ENCODE measurements at places on chromosomes 2 and 18. TPM values are rescaled to one million over a fixed set of nuclear protein-coding genes. Genes with fewer than 3 reads are reported as not detected.

AMER3 gene
- not detected for total RNA-seq

DNA sequence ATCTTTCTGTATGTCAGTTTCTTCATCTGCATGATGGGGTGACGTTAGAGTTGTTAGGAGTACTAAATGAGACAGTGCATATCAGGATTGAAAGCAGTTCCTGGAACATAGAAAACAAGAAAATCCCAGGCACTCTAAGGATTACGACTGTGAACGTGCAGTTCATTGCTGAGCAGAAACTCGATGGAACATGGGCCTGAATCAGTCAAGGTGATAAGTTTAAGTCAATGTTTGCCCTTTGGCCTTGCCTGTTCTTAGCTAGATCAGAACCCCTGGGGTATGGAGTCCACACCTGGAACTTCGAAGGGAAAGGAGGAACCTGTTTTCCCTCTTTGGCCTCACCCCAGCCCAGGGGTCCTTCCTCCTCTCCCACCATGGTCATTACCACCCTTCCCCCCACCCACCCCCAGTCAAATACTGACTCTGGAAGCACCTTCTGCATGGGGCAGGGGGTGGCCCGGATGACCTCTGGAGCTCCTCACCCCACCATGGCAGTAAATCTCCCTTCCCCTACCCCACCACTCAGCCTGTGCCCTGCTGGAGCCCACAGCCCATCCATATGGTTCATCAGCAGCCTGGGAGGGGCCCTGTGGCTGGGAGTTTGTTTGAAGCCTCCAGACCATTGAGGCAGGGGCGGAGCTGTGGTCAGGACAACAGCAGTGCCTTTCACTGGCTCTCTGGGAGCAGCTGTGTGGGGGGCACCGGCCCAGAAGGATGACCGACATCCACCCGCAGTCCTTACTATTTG lies 164.1 kb downstream of the SMAD7 start:
- no peaks in the 10 kb centered on the region for H3K36me3 ChIP-seq
- peak; percentile 51 for DNase-seq
- H3K27me3 ChIP-seq = no peaks in the 10 kb centered on the region
- peaks cover 55% of the 10 kb centered on the region for H3K4me1 ChIP-seq

GRCh38 chr2:4873876-4874593 lies 818.1 kb upstream of the SOX11 start:
- H3K4me1 ChIP-seq = no peaks in the 10 kb centered on the region
- H3K27ac ChIP-seq = no peak overlapping the region
- no peak overlapping the region for H3K4me3 ChIP-seq
- no peaks in the 10 kb centered on the region for H3K27me3 ChIP-seq
- DNase-seq = no peak
- H3K36me3 ChIP-seq = no peaks in the 10 kb centered on the region

TDRD15 gene
- total RNA-seq = not detected

DNA sequence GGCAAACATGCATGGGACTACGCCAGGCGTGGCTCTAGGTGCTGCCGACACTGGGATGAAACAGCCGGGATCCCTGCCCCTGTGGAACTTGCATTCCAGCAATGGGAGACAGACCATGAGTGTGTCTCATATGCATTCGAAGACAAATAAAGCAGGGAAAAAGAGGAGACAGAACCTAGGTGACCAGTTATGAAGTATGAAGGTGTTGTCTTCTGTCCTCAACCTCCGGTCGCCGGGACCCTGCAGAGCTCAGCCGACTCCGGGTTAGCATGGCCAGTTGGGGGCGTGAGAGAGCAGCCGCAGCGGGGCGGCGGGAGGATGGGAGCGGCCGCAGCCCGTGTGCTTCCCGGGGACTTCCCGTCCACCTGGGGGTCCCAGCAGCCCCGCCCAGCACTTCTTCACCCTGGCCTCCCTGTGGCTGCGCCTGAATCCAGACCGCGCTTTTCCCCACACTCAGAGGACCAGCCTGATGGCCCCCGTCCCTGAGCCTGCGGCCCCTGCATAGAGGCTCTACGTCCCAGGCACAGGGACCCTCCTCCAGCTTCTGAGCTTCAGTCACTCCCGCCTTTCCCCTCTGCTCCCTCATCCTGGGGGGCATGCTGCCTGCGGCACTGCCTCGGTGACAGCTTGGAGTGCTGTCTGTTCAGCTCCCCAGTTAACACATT lies 11.4 kb downstream of the ID2 start:
- no peak for DNase-seq
- H3K36me3 ChIP-seq = no peaks in the 10 kb centered on the region
- H3K27ac ChIP-seq = no peak overlapping the region
- H3K4me3 ChIP-seq = no peak overlapping the region
- peaks cover 5% of the 10 kb centered on the region for H3K27me3 ChIP-seq
- no peaks in the 10 kb centered on the region for H3K4me1 ChIP-seq

- no peaks in the 10 kb centered on the region for H3K36me3 ChIP-seq
- H3K4me3 ChIP-seq = no peak overlapping the region
- no peak overlapping the region for H3K27ac ChIP-seq
- no peaks in the 10 kb centered on the region for H3K4me1 ChIP-seq
- no peak for DNase-seq
Observed at GRCh38 chr2:41475959-41476358, 571.9 kb upstream of the PKDCC start.

DNA sequence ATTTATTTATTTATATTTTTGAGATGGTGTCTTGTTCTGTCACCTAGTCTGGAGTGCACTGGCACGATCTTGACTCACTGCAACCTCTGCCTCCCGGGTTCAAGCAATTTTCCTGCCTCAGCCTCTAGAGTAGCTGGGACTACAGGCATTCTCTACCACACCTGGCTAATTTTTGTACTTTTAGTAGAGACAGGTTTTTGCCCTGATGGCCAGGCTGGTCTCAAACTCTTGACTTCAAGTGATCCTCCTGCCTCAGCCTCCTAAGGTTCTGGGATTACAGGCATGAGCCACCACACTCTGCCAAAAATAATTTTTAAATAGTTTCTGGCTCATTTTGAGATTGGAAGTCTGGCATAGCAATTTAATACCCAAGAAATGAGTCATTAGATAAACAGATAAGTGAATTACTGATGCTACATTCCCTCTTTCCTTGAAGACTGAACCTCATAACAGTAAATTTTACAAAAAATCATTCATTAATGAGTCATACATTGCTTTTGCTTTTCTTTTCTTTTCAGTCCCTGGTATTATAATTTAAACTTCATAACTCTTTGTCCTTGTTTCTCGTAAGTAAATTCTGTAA lies 881.6 kb upstream of the PIK3C3 start:
- H3K4me3 ChIP-seq = no peak overlapping the region
- no peaks in the 10 kb centered on the region for H3K36me3 ChIP-seq
- no peaks in the 10 kb centered on the region for H3K4me1 ChIP-seq
- H3K27me3 ChIP-seq = no peaks in the 10 kb centered on the region

SPATS2L gene
- 92.7 TPM for total RNA-seq

CRYBA2 gene
- total RNA-seq = not detected

- H3K36me3 ChIP-seq = no peaks in the 10 kb centered on the region
- H3K27me3 ChIP-seq = no peaks in the 10 kb centered on the region
- DNase-seq = no peak
- no peak overlapping the region for H3K27ac ChIP-seq
- H3K4me3 ChIP-seq = no peak overlapping the region
Observed at GRCh38 chr18:66317243-66318090, 286.4 kb downstream of the CDH19 start.

DNA sequence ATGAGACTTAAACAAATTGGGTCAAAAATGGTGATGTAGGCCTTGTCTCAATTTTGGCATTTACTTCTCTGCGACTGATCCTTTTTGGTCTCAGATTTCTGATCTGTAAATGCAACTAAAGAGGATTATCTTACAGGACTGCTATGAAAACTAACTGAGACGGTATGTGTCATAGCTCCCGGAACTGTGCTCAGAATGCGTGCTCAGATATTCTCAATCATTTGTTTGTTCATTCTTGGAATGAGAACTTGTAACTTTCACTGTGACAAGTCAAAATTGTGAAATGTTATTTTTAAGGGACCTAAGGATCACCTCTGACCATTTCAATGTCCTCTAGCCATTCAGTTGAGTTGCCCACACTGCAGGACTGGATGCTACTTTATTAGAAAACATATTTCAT lies 498.2 kb upstream of the PIK3C3 start:
- DNase-seq = no peak
- no peaks in the 10 kb centered on the region for H3K27me3 ChIP-seq
- no peaks in the 10 kb centered on the region for H3K4me1 ChIP-seq
- H3K36me3 ChIP-seq = no peaks in the 10 kb centered on the region
- no peak overlapping the region for H3K4me3 ChIP-seq
- no peak overlapping the region for H3K27ac ChIP-seq

GRCh38 chr2:65204461-65205210 lies 23.0 kb upstream of the ACTR2 start:
- H3K4me1 ChIP-seq = no peaks in the 10 kb centered on the region
- no peak overlapping the region for H3K4me3 ChIP-seq
- H3K27me3 ChIP-seq = no peaks in the 10 kb centered on the region
- no peaks in the 10 kb centered on the region for H3K36me3 ChIP-seq

GRCh38 chr2:216539791-216540241 lies 41.2 kb downstream of the RPL37A start:
- H3K4me1 ChIP-seq = peaks cover 23% of the 10 kb centered on the region
- no peak overlapping the region for H3K4me3 ChIP-seq
- H3K27ac ChIP-seq = no peak overlapping the region
- DNase-seq = peak; percentile 67
- no peaks in the 10 kb centered on the region for H3K27me3 ChIP-seq

ZSWIM2 gene
- not detected for total RNA-seq

GRCh38 chr2:239950144-239951128 lies 74.7 kb downstream of the NDUFA10 start:
- DNase-seq = peak; percentile 51
- no peak overlapping the region for H3K27ac ChIP-seq
- H3K4me3 ChIP-seq = no peak overlapping the region
- H3K36me3 ChIP-seq = no peaks in the 10 kb centered on the region
- peaks cover 5% of the 10 kb centered on the region for H3K4me1 ChIP-seq

GRCh38 chr2:37224063-37224462 lies 7.3 kb downstream of the CEBPZ start:
- peaks cover 17% of the 10 kb centered on the region for H3K4me1 ChIP-seq
- DNase-seq = no peak
- no peaks in the 10 kb centered on the region for H3K27me3 ChIP-seq
- no peak overlapping the region for H3K27ac ChIP-seq
- H3K36me3 ChIP-seq = peaks cover 72% of the 10 kb centered on the region
- H3K4me3 ChIP-seq = no peak overlapping the region

GRCh38 chr2:82307511-82307910 lies 2003.0 kb upstream of the LRRTM1 start:
- DNase-seq = no peak
- no peaks in the 10 kb centered on the region for H3K4me1 ChIP-seq
- H3K27me3 ChIP-seq = no peaks in the 10 kb centered on the region
- H3K27ac ChIP-seq = no peak overlapping the region
- H3K4me3 ChIP-seq = no peak overlapping the region
- H3K36me3 ChIP-seq = no peaks in the 10 kb centered on the region

ATP6V1B1 gene
- 2.1 TPM for total RNA-seq

- H3K27ac ChIP-seq = no peak overlapping the region
- H3K36me3 ChIP-seq = peaks cover 11% of the 10 kb centered on the region
- DNase-seq = no peak
Observed at GRCh38 chr2:100394111-100394641, 23.3 kb downstream of the CHST10 start.

- H3K36me3 ChIP-seq = no peaks in the 10 kb centered on the region
- H3K4me1 ChIP-seq = no peaks in the 10 kb centered on the region
- no peaks in the 10 kb centered on the region for H3K27me3 ChIP-seq
- H3K27ac ChIP-seq = no peak overlapping the region
Observed at GRCh38 chr2:150811259-150811855, 323.9 kb upstream of the RND3 start.

MSH6 gene
- total RNA-seq = 31.1 TPM

DNA sequence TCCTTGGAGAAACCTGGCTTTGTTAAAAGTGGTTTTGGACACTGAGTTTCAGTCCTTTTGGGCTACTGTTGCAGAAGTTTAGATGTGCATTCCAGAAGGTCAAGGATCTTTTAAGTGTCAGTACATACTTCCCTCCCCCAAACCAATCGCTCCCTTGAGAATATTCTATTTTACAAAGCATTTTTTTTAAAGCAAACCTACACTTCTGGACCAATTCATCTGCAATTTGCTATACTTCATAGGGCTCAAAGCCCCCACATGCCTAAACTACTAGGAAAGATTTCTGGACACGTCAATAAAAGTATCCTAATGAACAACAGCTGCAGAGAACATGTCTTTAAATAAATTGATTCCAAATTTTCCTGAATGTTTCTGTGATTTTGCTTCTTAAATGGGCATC lies 157.6 kb downstream of the RDH14 start:
- no peaks in the 10 kb centered on the region for H3K27me3 ChIP-seq
- no peak for DNase-seq
- no peak overlapping the region for H3K27ac ChIP-seq
- H3K36me3 ChIP-seq = no peaks in the 10 kb centered on the region

- no peaks in the 10 kb centered on the region for H3K36me3 ChIP-seq
- H3K4me1 ChIP-seq = no peaks in the 10 kb centered on the region
- H3K27me3 ChIP-seq = no peaks in the 10 kb centered on the region
- no peak overlapping the region for H3K4me3 ChIP-seq
Observed at GRCh38 chr2:121774235-121774634, 18.8 kb downstream of the TSN start.

DNA sequence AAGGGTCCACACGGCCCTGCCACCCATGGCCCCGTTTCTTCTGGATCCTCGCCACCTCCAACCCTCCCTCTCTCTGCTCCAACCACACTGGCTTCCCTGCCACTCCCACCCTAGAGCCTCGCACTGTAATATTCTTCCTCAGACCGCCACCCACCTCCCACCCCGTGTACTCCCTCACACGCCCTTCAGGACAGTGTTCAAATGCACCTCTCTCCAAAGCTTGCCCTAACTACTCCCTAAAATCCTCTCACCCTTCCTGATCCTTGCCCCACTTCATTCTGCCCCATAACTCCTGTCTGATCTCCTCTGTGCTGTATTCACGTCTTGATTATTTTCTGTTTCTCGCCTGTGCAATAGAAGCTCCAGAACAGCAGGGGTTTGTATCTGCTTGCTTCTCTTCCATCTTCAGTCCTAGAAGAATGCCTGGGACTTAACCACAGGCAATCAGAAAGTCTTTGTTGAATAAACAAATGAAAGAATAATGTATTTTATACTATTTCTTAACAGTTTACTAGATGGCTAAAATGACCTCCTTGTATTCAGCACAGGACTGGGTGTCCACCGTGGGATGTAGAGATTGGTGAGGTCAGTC lies 25.5 kb downstream of the EPB41L3 start:
- no peak for DNase-seq
- no peak overlapping the region for H3K4me3 ChIP-seq
- peaks cover 24% of the 10 kb centered on the region for H3K4me1 ChIP-seq
- no peaks in the 10 kb centered on the region for H3K36me3 ChIP-seq
- no peak overlapping the region for H3K27ac ChIP-seq
- H3K27me3 ChIP-seq = no peaks in the 10 kb centered on the region

GRCh38 chr2:141020346-141020745 lies 1110.5 kb downstream of the LRP1B start:
- H3K4me1 ChIP-seq = no peaks in the 10 kb centered on the region
- no peak overlapping the region for H3K4me3 ChIP-seq
- no peak for DNase-seq
- H3K27me3 ChIP-seq = no peaks in the 10 kb centered on the region
- no peak overlapping the region for H3K27ac ChIP-seq

Measured in upper lobe of right lung (tissue), 1 donor.